ENCODE measurements at places on chromosomes 1 and 21.

- no peak for DNase-seq
Observed at GRCh38 chr1:168453056-168453455, 90.7 kb downstream of the XCL2 start.

- no peak for DNase-seq
Observed at GRCh38 chr1:230792691-230793462, 45.7 kb downstream of the CAPN9 start.

DNA sequence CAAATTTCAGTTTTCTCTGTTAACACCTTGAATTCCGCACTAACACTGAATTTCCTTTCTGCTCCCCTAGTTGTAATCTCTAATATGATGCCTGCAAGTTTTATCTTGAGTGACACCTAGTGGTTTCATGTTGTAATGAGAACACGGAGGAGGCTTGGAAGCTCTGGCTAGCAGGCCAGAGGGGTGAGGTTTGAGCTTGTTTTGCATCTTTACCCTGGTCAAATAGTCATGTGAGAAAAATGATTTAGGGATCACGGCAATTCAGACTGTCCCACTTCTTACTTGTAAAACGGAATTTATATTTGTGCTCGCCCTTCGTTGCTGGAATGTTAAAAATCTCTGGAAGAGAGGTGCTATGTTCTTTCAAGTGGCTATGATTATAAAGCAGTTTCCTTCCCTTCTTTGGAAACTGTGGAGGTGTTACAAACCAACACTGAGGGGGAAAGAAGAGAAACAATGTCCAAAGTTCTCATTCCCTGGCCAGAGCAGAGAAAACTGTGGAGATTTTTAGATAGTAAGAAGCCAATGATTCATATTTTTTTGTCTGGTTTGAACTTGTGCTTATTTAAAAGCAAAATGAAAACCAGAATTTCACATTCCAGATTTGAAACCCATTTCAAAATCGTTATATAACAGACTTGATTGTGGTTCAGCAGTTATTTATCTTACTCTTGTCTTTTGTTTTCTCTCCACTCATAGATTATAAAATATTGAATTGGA is 5.3 kb upstream of the MROH9 start:
- DNase-seq: no peak

DNA sequence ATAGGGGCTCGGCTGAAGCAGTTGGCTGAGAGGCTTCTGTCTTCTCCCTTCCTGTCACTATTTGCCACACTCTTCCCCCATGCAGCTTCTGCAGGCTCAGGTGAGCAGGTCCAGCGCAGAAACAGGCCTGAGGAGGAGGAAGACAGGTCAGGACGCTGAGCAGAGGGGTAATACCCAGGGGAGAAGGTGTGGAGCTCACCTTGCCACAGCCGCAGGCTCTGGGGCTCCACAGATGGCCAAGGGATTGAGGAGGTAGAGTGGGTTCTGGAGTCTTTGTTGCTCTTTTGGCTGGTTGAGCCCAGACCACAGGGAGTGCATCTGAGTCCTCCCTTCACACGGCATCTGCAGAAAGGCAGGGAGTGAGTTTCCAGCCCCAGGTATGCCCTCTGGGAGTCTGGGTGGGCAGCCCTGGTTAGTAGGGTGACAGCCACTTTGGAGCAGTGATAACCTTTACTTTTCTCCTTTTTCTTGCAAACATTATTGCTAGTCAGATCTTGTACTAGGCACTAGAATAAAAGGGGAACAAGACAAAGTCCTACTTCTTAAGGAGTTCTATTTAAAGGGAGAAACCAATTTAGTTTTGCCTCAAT is 9.7 kb downstream of the EIF3I start:
- no peak for DNase-seq

- DNase-seq: no peak
Observed at GRCh38 chr1:68706639-68707317, 209.9 kb upstream of the DEPDC1 start.

DNA sequence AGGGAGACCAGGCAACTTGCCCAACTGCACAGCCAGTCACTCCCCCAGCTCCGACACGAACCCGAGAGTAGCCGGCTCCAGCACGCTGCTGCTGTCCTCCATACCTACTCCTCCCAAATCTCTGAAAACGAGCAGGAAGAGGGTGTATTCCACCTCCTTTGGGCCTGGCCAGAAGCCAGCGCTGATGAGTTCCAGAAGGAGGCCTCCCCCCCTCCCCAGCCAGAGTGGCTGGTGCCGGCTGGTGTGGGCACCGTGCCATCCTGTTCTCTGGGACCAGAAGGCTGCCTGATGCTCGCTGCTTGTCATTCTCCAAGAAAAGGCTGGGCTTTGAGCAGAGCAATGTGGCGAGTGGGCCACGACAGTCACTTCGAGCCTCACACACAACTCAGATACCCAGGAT is 22.2 kb downstream of the KCNN3 start:
- peak; percentile 64 for DNase-seq

GRCh38 chr1:19189270-19189669 is 20.8 kb downstream of the UBR4 start:
- DNase-seq: no peak

DNA sequence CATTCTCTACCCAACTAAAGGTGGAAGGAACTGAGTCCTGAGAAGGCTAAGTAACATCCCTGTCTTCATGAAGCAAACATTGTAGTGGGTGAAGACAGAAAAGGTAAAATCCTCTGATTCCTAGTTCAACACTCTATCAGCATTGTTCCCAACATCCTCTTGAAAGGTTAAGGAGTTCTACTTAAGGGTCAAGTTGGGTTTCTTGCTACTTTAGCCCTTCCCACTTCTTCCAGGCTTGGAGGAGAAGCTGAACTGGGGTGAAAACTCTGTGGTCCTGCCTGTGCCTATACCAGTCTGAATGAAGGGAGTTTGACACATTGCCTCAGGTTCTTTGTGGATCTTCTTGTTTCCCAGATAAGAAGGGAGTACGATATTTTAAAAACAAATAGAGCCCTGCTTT is 54.1 kb downstream of the ATP2B4 start:
- no peak for DNase-seq

- DNase-seq: no peak
Observed at GRCh38 chr21:44871576-44872269, 1.8 kb downstream of the PTTG1IP start.

GRCh38 chr1:190001187-190001586 is 476.5 kb downstream of the BRINP3 start:
- DNase-seq: no peak

DNA sequence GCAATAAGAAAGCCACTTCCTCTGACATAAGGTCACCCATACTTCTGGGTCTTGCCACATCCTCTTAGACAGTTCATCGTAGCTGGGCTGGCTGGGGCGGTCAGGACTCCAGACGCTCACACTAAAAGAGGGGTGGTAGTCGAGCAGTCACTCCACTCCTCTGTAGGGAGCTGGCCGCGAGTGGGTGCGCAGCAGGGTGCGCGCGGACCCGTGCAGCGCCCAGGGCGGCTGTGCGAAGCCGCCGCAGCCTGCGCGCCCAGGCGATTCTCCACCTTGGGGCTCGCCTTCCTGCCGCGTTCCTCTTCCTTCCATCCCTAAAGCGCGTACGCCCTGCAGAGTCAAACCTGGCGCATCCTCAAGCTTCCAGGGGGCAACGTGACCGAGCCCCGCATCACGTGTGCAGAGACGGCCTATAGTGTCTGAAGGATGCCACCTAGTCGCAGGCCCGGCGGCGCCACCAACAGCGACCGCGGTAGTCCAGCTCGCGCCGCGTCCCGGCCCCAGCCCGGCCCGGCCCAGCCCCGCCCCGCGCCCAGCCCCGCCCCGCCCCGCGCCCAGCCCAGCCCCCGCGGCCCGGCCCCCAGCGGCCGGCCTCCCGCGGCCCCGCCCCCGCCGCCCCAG is 360 bp upstream of the PRDX6 start:
- DNase-seq: peak; percentile 93

DNA sequence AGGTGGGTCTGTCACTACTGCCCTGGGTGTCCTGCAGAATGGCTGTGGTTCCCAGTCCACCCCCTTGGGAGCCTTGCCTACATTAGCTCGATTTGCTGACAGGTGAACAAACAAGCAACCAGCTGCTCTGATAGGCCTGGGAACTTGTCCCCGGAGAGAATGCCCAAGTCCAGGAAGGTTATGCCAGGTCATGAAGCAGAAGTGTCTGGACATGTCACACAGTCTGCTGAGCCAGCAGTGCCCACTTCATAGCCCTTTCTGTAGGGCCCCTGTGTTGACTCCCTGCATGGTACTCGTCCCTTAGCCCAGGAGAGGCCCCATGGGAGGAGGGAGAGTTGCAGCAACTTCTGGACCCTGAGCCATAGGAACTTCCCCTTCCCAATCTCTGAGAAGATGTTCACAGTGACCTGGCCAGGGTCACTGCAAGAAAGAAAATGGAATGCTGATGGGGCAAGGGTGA is 31.0 kb downstream of the UCK2 start:
- DNase-seq: no peak

GRCh38 chr1:84876353-84876752 is 16.7 kb downstream of the LPAR3 start:
- no peak for DNase-seq

DNA sequence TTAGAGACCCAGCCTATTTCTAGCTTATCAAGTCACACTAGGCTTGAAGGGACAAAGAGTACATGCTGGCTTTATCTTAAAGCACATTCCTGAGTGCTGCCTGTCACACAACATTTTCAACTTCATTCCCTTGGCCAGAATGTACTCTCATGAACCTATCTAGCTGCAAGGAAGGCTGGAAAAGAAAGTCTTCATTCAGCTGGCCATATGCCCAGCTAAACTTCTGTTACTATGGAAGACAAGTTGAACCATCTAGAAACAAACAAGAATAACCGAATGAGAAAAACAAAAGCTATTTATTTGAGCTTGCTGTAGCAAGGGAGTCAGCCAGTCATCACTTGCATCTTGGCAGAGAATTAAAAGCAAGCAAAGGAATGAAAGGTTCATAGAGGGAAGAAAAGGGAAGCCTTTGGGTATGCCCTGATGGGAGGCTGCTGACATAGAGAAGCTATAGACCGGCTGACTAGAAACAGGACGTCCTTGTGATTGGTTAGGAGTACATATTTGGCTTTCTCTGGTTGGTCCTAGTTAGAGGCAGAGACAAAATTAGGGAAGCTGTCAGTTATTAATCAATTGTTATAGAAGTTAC is 108.4 kb downstream of the NEK7 start:
- DNase-seq: no peak

DNA sequence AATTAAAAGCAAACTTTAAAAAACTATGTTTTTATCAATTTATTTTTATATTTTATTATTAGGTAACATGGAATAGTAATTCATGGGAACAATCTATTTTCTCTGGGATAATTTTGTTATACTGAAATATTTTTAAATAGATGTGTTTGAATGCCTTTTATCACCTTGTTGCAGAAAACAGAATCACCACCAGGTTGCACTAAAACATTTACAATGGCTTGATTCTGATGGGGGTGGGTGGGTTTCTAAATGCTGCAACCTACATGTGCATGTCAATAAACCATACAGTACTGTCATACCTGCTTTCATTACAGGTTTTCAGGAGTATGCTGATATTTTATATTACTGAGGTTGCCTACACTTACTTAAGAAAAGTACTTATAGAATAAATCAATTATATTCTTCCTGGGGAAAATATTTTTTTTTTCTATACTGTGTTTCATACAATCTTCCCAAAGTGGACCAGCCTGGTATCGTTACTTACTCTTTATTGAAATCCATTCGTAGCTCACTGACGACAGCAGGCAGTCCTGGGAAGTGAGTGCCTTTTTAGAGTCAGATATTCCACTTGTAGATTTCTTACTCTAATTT is 132.8 kb downstream of the PTPRC start:
- no peak for DNase-seq

- DNase-seq: no peak
Observed at GRCh38 chr1:198254521-198254920, 97.7 kb downstream of the NEK7 start.

GRCh38 chr1:71766748-71767147 is 515.6 kb downstream of the NEGR1 start:
- no peak for DNase-seq

GRCh38 chr1:209432443-209432825 is 151.1 kb upstream of the CAMK1G start:
- DNase-seq: no peak

- no peak for DNase-seq
Observed at GRCh38 chr21:15222707-15223106, 157.9 kb upstream of the NRIP1 start.

GRCh38 chr1:203183828-203184227 is 2.7 kb downstream of the CHI3L1 start:
- DNase-seq: no peak

DNA sequence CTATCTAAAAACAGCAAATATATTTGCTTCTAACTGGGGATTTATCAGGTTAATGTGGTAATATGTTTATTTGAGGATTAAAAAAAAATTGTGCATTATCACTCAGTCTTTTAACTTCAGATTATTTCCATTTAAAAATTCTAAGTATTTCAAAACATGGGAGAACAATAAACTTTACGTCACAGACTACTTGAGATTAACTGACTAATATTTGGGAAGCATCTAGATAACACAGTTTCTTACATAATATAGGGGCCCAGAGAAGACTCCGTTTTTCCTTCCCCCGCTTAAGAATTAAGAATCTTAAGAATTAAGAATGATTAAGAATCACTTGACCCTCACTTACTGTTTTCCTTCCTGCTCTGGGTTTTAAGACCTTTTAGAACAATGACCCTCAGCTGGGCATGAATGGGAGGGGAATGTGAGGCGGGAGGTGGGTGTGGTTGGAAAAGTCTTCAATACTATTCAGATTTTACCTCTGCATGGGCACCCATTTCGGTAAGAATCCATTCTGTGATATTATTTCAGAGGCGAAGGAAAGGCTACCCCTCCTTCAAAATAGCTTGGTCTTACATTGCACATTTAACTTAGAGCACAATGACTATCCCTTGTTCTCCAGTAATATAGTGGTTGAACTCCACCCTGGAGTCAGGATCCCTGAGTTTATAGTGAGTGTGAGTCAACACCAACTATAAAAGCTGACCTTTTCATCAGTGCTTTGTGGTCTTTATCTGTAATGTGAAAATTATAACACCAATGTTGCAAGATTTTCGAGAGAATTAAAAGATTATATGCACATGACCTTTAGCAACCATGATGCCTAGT is 821.3 kb downstream of the USP25 start:
- no peak for DNase-seq

DNA sequence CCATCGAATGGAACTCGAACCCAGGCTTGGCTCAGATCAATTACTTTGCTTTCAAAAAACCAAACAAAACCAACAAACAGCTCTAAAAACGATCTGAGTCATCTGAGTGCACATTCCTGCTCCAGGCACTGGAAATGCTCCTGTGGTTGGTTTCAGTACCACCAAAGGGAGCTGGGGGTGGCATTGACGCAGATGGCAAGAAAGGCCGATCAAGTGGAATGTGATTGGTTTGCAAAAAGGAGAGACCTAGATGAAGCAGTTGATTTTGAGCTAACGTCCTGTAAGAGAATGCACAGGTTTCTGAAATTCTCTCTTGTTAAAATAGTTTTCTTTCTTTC is 39.5 kb downstream of the PIK3CD start:
- no peak for DNase-seq
